Upper lobe of right lung (tissue), 1 donor: ENCODE measurements at places on chromosomes 2 and 18.

DNA sequence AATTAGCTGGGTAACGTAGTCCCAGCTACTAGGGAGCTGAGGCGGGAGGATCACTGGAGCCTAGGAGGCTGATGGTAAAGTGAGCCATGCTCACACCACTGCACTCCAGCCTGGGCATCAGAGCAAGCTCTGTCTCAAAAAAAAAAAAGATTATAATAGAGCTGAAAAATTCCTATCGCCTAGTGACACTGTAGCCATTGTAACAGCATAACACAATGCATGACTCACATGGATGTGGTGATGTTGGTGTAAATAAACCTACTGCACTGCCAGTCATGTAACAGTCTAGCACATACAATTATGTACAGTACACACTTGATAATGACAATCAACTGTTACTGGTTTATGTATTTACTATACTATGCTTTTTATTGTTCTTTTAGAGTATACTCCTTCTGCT lies 39.6 kb downstream of the MGAT4A start:
- no peak for DNase-seq

GRCh38 chr2:138335036-138335435 lies 166.5 kb upstream of the SPOPL start:
- DNase-seq = no peak

DNA sequence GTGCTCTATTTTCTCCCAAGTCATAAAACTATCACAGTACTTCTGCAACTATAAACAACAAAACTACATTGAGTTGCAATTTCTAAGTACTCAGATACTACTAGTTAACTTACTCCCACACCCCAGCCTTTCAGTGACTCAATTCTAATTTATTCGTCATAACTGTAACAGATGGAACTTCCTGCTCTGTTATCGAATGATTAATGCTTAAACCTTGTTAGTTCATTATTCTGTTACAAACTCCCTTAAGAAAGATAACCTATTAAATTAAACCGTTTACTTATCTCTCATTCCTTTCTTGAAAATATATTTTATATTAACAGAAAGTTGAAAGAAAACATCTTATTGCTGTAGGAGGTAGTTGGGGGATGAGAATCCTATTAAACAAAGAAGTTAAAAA lies 17.0 kb downstream of the TNFAIP6 start:
- no peak for DNase-seq

GRCh38 chr2:230642966-230643365 lies 69.7 kb upstream of the CAB39 start:
- DNase-seq = no peak

- no peak for DNase-seq
Observed at GRCh38 chr2:230564805-230565779, 147.6 kb upstream of the CAB39 start.

DNA sequence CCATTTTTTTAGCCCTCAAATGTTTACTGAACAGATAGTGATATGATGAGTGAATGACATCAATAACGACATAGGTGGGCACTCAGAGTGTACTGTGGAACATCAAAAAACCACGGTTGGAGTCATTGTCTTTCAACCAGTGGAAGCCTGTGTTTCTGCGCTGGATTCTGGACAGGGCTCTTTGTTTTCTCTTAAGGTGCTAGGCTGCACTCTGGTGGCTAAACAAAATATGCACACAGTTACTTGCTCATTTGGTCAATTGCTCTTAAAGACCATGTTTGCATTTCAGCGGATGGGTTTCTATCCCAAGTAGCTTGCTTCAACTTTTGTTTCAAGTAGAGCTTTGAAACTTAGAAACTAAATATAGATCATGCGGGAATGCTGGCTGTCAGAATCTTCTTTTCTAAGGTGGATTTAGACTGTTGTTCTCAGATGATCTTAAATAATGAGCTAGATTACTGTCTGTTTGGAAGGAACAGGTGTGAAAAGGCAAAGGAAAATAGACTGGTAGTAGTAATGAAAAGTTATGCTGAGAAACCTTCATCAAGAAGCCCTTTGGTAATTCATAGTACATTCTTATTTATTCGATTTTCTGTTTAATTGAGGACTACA lies 48.5 kb upstream of the LYPD6B start:
- no peak for DNase-seq

- DNase-seq = no peak
Observed at GRCh38 chr2:9812945-9813311, 30.3 kb upstream of the TAF1B start.

DNA sequence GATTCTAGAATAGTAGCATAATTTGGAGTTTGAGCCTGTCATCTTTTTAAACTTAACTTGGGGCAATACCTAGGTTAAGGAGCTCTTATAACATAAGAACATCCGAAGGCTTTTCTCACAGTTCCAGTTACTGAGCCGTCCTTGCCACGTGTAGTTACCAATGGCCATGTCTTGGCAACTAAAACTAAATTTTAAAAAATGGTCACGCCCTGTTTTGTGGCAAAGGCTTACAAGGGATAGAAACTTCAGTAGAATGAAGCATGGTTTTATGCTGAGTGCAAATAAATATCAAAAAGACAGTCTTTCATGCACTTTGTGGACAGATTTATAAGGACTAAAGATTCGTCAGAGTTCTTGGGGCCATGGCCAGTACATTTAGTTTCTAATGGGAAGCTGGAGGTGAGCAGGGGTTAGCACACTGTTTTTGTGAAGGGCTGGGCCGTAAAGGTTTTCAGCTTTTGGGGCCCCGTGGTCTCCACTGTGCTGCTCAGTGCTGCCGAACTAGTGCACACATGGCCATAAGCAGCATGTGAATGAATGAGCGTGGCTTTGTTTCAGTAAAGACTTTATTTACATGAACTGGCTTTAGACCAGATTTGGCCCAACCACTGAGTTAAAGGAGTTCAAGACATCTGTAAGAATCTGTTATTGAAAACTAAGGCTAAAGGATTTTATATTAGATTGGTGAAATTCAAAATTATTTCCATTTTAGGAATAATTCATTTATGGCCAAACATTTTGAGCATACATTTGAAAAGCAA lies 41.1 kb downstream of the GRHL1 start:
- no peak for DNase-seq

DNA sequence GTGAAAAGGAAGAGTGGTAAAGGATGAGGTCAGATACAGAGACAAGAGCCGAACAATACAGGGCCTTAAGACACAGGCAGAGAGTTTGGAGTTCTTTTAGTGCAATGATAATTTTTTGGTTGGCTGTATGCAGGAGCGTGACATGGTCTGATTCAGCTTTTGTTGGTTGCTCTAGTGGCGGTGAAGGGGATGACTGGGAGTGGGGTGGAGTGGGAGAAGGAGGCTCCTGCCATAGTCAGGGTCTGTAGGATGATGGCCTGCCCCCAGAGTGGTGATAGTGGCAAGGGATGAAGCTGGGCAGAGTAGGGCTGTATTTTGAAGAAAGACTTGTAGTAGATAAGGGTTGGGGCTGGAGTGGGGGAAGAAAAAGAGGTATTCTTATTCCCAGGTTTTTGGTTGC lies 306.6 kb upstream of the VWC2L start:
- no peak for DNase-seq

DNA sequence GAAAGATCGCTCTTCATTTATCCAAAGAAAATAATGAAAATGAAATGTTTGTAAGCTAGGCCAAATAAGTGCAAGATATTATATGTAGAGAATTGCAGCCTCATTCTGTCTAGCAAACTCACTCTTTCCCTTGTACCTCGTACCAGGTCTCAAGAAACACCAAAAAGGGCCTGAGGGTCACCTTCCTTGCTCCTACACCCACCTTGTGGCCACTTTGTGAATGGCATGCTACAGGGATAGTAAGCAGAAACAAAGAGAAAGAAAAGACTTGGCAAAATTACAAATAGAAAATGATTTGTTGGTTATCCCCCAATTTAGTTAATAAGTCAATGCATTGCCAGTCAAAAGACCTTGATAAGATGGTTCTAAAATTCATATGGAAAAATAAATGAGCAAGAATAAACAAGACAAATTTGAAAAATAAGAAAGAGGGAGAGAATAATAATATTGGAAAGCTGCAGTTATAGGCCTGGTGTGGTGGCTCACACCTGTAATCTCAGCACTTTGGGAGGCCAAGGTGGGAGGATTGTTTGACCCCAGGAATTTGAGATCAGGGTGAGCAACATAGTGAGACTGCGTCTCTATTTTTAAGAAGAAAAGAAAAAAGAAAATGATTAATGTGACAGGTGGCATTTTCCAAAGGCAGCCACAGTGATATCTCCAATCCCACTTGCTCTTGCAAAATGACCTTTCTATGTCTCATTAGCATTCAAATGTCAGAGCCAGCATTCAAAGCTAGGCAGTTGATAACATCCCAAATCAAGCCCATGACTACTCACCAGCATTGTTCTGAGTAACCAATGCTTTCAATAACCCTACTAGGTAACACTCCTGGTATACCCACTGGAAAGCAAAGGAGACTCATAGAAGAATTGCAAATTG lies 38.8 kb upstream of the BMP10 start:
- DNase-seq = no peak

- DNase-seq = no peak
Observed at GRCh38 chr2:117983040-117983439, 30.8 kb downstream of the CCDC93 start.

DNA sequence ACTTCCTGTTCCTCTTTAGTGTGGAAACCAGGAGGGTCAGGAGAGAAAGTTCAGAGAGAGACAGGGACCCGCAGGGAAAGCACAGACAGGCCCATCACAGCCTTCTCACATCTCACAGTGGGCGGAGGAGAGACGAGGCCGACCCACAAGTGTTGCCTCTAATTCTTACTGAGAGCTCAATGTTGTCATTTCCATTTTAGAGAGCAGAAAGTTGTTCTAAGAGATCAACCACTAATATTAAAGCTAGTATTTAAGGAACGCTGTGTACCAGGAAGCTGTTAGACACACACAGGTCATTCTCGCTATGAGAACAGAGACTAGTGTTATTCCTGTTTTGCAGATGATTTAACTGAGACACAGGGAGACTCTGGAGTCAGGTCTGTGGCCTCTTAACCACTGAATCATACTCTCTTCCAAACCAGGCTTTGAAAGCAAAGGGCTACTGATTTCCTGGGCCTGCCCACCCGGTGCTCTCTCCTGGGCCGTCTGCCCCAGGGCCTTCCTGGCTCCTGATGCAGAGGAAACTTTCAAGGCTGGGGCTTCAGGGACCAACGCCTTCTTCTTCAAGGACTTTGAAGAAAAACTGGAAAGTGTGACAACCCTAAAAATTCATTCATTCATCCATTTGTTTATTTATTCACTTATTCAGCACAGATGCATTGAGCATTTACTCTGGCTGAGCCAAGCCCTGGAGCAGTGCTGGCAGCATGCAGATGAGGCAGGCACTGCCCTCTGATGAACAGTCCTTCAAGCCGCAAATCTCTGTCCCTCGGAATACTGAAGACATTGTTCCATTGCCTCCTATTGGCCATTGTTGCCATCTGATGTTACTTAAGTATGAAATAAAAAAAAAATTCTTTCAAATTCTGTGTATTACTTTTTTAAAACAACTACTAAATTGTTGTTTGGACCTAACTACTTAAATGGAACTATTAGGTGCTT lies 37.2 kb upstream of the BIN1 start:
- DNase-seq = no peak

DNA sequence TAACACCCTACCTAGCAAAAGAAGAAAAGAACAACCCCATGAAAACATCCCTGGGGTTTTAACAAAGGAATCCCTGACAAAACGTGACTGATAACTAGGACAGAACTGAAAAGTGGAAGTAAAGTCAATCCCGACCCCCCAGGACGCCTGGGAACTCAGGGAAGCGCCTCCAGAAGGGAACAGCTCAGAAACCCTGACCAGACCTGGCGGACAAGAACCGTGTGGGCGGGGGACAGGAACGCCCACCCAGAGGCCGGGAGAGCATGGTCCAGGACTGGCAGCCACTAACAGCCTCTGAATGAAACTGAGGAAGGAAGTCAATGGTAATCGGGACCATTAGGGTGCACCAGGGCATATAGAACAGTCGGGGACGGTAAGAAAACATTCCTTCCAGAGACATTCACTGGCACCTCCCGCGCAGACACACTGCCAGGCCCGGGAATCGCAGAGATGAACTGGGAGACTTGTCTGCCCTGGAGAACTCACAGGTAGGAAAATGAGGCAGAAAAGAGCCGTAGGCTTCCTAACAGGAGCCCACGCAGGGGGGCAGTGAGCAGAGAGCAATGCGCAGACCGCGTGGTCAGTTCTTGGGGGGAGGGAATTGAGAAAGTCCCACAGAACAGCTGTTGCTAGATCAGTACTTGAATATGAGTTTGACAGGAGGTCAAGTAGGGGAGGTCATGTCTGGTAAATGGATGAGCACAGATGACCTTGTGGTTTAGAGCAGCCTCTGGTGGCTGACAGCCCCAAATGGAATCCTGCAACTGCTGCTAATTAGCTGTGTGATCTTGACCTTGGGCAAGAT lies 1.3 kb upstream of the TBC1D8 start:
- DNase-seq = peak; percentile 70

- DNase-seq = no peak
Observed at GRCh38 chr18:79637921-79638909, 41.4 kb upstream of the CTDP1 start.

GRCh38 chr2:60806988-60807681 lies 51.1 kb downstream of the PAPOLG start:
- DNase-seq = no peak

DNA sequence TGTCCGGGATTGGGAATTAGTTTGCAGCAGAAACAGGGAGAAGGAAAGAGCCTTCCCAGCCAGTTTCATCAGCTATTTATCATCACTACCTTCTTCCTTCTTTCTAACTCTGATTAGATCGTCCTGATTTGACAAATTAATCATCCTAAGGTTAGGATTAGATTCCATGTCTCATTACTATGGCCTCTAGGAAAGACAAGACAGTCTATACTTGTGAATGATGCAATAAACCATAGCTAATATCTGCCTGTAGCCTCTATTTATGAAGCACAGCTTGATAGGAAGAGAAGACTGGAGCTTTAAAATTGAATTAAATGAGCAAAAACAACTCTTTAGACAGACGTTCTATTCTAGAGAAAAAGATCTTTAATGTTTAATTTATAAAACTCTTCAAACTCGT lies 25.2 kb upstream of the FRZB start:
- no peak for DNase-seq

- DNase-seq = no peak
Observed at GRCh38 chr2:21740484-21740883, 616.7 kb downstream of the TDRD15 start.

- no peak for DNase-seq
Observed at GRCh38 chr18:41660654-41661053, 294.4 kb upstream of the PIK3C3 start.

- no peak for DNase-seq
Observed at GRCh38 chr18:9568186-9568585, 46.2 kb downstream of the PPP4R1 start.

- DNase-seq = no peak
Observed at GRCh38 chr2:132752421-132753206, 82.6 kb upstream of the LYPD1 start.

GRCh38 chr2:18527326-18527725 lies 33.1 kb downstream of the RDH14 start:
- no peak for DNase-seq

DNA sequence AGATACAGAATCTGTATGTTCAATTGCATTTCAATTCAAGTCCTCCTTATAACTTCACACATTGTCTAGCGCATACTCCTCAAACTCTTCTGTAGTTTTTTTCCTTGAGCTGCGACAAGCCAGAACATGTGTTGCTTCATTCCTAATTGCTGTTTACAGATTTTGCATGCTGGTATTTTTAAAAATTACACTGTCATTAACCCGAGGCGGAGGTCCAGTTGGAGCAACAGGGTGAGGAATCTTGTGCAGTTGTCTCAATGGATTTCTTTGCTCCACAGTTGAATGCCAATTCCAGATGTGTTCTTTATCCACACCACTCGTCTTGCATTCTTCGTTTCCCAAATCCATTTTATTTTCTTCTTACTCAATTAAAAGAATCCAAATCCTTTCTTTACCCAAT lies 16.4 kb upstream of the SERPINB13 start:
- no peak for DNase-seq

GRCh38 chr2:152620208-152620607 lies 97.1 kb downstream of the PRPF40A start:
- no peak for DNase-seq

- no peak for DNase-seq
Observed at GRCh38 chr2:181106789-181107627, 126.6 kb downstream of the UBE2E3 start.
